Cerebellar nuclear complex (tissue), 1 donor: ENCODE measurements at places on chromosomes 2 and 18.

DNA sequence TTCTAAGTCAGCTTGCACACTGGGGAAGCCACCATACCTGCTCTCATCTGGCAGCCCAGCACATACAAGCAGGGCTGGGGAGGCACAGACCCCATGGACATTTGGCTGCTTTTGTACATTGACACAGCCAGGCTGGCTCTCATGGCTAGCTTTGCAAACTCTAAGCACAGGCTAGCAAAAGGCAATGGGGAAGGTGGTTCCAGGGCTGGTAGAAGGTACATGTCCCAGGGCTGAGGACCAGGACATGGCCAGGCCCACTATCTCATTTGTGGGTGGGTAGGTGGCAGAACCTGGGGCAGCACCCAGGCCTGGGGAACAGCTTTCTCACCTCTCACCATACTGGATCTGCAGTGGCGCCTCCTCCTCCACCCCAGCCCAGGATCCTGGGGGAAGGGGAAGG lies 90.9 kb downstream of the HS1BP3 start:
- DNase-seq: no peak

- no peak for DNase-seq
Observed at GRCh38 chr2:129611471-129611870, 368.0 kb upstream of the RAB6C start.

DNA sequence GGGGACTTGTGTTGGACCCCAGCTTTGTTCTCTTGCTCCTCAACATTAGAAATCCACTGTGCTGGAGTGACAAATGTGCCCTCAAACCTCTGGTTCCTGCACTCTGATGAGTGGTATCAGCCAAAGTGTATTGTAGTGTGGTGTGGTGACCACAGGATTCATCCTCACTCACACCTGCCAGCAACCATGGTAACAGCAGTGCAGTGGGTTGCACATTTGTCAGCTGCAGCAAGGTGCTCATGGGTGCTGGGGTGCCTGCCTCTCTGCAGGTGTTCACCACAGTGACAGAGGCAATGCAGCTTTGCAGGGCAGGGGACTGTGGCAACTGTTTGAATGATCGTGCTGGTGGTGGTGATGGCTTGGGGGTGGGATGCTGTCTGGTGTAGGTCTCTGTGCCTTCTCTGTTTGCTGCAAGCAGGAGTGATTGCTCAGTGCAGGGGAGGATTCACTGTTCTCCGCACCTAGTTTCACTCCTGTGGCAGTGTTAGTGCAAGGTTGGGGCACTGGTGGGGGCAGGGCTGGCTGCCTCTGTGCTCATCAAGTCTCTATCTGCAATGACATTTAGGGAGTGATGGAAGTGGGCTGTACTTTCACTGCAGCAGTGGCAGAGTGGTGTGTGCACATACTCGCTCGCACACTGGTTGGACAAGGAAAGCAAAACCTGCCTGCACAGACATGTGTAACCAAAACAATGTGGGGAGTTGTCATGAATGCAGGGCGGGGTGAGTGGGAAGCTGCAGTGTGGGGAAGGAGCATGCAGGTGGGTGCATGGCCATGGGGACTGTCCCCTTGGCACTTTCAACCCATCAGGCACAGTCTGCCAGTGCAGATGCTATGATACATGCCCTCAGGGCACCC lies 301.1 kb downstream of the PIK3C3 start:
- DNase-seq: no peak

GRCh38 chr18:26540043-26540628 lies 8.2 kb downstream of the KCTD1 start:
- DNase-seq: no peak

- no peak for DNase-seq
Observed at GRCh38 chr2:71546777-71547281, 93.5 kb downstream of the DYSF start.

DNA sequence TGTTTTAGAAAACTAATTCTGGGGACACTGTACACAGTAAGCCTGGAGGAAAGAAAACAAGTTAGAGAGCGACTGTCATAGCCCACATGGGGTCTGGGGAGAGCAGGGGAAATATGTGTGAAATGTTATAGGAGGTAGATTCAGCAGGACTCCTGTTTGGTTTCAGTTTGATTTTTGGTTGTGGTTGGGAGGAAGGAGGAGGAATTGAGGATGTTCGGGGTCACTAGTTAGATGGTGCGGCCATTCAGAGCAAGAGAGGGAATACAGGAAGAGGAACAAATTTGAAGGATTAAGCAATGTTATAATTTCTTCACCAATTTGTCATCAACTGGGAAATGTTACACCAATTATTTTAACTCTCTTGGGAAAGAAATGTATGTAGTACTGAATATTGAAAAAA lies 25.1 kb downstream of the TTC39C start:
- DNase-seq: no peak

GRCh38 chr2:46229134-46230063 lies 67.8 kb upstream of the EPAS1 start:
- no peak for DNase-seq

GRCh38 chr18:36947820-36948348 lies 119.0 kb downstream of the KIAA1328 start:
- no peak for DNase-seq

- no peak for DNase-seq
Observed at GRCh38 chr2:118861242-118861641, 13.8 kb upstream of the EN1 start.

DNA sequence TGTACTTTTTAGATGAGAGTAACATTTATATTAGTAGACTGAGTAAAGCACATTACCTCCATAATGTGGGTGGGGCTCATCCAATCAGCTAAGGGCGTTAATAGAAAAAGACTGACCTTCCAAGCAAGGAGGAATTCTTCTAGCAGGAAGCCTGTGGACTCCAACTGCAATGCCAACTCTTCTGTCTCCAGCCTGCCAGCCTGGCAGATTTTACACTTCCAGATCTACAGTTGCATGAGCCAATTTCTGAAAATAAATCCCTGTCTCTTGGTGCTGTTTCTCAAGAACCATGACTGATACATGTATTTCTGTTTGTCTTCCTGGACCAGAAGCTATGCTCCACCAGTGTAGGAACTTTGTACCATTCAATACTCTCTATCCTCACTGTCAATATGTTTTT lies 69.0 kb upstream of the LMAN1 start:
- no peak for DNase-seq

DNA sequence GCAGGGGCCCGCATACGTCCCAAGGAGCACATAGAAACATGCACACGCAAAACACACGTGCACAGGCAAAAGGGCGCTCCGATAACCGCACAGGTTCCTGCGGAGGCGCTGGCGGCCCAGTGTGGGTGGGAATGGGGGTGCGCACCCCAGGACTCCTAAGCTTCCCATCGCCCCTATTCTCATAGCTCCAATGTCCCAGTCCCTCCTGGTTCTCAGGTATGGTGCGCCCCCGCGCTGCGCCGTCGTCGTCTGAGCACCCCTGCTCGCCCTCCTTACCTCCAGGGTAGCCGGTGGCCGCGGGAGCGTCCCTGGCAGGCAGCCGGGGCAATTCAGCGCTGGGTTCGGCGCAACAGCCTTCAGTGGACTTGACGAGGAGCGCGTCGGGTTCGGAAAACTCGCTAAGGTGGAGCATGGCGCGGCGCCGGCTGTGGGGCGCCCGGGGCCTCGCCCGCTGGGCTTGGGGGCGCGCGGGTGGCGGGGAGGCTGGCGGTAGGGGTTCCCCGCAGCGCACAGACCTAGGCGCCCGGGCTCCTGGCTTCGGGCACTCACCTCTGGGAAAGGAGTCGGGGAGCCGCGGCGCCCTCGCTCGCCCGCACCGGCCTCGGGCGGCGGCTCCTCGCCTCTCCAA lies 328 bp downstream of the EGR4 start:
- no peak for DNase-seq
